Stimulated activated CD8-positive, alpha-beta memory T cell treated with anti-CD3 and anti-CD28 coated beads, Interleukin-7, amount 100 ng/mL, for 1 hour (primary cell): ENCODE measurements at places on chromosomes 1 and 21.

- DNase-seq, result peak; percentile 49
These were observed 113.0 kb upstream of the SLC25A33 start for GRCh38 chr1:9426291-9426711.

- DNase-seq, result no peak
These were observed 91.5 kb downstream of the SELENOF start for GRCh38 chr1:86822459-86822858.

- peak; percentile 32 for DNase-seq
These were observed 22.9 kb upstream of the LDLRAP1 start for GRCh38 chr1:25520446-25521061.

DNA sequence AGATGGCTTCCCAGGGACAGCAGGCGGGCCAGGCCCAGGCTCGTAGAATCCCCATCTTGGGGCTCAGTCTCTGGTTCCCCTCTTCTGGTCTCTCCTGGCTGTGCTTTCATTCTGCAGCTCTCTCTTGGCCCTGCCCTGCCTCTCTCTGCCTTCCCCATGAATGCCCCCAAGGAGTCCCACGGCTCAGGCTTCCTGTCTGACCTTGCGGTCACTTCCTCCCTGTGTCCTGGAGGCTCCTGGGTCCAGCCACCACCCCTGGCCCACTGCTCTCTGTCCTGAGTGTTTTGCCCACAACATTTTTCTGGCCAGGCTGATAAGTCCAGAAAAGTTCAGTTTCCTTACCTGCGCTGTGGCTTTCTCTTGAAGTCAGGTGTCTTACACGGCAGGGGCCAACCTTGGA, 29.1 kb downstream of the PIGP start:
- no peak for DNase-seq

DNA sequence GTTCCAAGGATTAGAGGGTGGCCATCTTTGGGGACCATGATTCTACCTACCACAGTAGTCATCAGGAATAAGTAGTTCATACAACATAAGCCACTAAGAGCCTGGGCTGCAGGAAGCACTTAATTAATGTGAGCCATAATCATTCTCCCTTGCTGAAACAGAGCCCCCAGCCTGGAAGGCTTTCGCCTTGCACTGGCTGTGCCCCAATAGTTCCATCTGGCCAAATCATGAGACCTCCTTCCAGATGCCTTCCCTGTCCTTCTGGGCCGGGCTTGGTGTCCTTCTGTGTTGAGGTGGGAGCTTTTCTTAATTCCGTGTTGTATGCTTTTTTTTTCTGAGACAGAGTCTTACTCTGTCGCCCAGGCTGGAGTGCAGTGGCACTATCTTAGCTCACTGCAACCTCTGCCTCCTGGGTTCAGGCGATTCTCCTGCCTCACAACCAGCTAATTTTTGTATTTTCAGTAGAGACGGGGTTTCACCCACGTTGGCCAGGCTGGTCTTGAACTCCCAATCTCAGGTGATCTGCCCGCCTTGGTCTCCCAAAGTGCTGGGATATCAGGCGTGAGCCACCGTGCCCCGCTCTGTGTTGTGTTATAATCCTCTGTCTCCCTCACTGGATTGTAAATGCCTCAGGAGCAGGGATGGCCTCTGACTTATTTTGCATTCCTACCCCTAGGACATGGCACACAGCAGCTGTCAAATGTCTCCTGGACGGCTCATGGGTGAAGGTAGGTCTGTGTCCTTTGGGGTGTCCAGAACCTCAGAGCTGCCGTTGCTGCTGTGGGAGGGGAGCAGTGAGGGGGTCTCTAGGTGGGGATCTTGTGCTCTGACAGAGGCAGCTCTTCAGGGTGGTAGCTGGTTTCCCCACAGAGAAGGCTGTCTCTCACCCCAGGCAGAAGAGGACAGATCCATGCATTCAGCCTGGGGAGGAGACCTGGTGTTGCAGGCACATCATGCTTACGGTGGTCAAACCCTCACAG, 10.1 kb downstream of the GNG4 start:
- DNase-seq, result no peak

DNA sequence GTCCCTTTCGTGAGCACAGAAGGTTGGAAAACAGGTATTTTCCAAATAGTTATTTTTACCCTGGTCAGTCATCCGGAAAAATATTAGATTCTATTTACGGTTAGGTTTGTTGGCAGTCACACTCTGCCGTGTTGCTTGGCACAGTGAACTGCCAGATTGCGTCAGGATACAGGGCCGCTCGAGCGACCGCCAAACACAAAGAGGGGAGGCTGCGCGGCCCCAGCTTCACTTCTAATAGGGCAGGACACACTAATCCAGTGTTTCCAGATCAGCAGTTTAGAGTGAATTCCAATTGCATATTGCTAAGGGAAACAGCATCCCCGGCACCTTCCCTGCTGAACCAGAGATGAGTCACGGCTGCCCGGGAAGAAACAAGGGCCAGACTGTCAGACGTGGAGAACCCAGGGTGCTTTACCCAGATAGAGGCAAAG, 22.9 kb downstream of the UMODL1 start:
- DNase-seq, result no peak

GRCh38 chr1:17181781-17182464, 23.0 kb upstream of the PADI1 start:
- no peak for DNase-seq

DNA sequence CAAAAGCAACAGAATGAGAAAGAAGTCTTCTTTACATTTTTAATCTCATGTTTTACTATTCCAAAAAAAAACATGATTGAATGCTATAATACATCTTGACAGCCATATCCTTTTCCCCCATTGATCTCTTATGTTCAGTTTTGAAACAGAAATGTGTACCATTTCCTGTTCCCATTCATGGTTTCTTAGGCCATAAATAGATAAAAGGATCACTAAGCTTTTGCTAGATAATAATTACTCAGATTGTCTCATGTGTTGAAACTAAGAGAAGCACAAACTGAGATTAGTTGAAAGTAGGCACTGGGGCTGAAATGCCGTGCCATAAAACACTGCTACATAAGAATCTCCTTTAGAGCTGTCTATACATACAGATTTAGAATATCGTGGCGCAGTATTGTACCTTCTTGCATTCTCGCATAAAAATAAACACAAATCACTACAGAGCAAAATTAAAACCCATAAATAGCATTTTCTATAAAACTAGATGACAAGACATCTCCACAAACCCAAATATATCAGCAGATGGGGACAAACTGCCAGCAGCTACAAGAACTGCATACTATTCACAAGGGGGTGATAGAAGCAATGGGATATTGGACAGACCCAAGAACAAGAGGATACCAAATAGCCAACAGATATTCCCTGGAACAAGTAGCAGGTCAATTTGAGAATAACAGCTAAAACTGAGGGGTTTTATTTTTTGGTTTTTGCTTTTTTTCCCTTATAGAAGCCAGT, 405.3 kb upstream of the PRMT6 start:
- DNase-seq, result no peak

- DNase-seq, result no peak
These were observed 321.6 kb downstream of the PTPRU start for GRCh38 chr1:29557701-29558600.
